Stimulated activated CD8-positive, alpha-beta memory T cell treated with anti-CD3 and anti-CD28 coated beads, Interleukin-2, amount 100 ng/mL, for 48 hours (primary cell): ENCODE measurements at places on chromosomes 5 and 9.
A peak's percentile ranks its signal among the peaks of the same experiment; 100 is the strongest.

DNA sequence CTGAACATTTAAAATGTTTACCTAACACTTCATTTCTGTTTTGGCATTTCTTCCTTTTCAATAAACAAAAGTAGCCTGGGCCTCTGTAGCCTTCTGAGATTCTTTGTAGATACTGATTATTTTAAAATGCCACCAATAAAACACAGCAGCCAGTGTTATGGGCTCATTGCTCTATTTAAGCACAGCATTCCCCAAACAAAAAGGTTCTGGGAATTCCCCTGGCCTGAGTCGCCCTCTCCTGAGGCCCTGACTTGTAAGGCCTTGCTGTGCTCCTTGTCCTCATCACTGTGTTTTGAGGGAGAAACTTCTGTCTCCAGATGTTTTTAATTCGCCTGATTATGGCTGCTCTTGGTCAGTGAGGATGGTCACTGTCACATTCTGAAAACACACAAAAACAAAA, 33.0 kb upstream of the CTXN3 start:
- DNase-seq = no peak

GRCh38 chr5:176788091-176788490, 22.3 kb upstream of the UNC5A start:
- DNase-seq = no peak

GRCh38 chr9:86287013-86287412, 4.7 kb upstream of the ISCA1 start:
- DNase-seq = no peak

DNA sequence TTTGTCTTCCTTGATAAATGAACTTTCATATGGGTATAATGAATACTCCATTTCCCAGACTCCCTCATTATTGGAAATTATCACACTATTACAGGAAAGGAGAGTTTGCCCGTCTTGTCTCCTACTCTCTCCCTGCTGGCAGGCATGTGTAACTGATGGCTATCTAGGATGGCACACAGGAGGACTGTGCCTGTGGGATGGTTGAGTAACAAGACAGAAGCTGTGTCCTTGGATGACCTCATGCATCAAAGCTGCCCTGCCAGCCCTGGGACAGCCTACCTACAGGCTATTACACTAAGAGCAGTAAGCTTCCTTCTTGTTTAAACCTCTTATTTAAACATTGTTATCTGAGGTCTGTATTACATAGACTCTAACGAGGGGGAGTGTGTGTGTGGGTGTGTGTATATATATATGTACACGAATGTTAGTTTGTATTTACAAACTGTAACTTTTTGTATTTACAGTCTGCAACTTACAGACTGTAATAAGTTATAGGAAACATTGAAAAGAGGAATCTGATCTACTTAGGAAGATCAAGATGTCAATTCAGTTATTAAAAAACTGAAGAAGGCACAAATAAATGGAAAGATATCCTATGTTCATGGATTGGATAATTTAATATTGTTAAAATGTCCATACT, 247.6 kb upstream of the ACO1 start:
- no peak for DNase-seq

- DNase-seq = no peak
These were observed 63.4 kb downstream of the ANKRD33B start for GRCh38 chr5:10627160-10627701.

GRCh38 chr5:10894445-10895054, 133.5 kb upstream of the DAP start:
- no peak for DNase-seq

GRCh38 chr5:86977190-86977589, 290.5 kb upstream of the RASA1 start:
- no peak for DNase-seq

DNA sequence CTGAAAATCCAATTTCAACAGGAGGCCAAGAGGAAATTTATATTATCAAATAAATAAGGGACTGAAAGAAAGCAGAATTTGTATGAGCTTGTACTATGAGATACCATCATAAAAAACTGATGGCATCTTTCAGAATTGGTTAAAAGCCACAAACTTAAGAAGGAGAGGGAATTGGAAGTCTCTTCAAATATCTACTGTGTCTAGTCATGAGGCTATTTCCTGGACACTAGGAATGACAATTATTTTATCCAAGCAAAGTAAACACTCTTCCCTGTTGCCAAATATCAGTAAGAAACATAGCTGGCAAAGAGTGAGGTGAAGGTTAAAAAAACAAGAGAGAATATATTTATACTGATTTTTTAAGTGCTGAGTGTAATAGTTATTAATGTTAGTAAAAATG, 101.5 kb upstream of the ARRDC3 start:
- DNase-seq = no peak

GRCh38 chr5:82425591-82425990, 147.4 kb upstream of the RPS23 start:
- DNase-seq = no peak

- DNase-seq = no peak
These were observed 76.8 kb upstream of the RANBP3L start for GRCh38 chr5:36378551-36378950.

DNA sequence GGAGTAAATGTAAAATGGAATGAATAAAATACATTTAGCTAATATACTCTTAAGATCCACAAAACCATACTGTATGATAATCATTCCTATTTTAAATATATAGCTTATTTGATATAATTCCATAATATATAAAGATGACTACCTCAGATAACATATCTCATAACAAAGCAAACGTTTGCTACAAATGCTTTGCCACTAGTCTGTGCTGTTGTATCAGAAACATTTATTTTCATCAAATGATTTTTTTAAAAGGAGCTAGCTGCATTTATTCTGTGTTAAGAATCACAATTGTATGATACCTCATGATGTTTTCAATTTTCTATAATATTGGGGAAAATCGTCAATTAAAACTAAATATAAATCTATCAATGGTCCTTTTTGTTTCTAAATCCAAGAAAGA, 567.2 kb downstream of the PTPRD start:
- no peak for DNase-seq

DNA sequence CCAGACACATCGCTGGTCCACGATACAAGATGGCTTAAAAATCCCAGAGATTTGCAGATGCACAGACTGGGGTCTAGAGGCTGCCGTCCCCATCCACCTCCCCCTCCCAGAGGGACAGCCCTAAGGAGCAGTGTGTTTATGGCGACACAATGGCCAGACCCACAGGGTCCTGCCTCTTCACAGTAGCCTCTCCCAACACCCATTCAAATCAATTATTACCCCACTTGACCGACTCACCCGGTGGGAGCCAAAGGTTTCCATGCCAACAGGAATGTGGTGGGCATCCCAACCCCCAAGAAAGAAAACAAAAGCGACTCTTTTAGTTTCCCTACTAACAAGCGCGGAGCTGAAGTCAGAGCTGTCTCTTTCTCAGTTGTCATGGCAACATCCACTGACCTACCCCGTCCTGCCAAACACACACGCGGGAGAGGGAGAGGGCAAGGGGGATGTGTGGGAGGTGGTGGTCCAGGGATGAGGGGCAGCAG, 209.0 kb downstream of the TTLL11 start:
- DNase-seq = no peak

GRCh38 chr5:1380011-1380817, 35.3 kb upstream of the CLPTM1L start:
- peak; percentile 41 for DNase-seq

GRCh38 chr9:116152390-116152789, 1.2 kb upstream of the PAPPA start:
- DNase-seq = no peak

DNA sequence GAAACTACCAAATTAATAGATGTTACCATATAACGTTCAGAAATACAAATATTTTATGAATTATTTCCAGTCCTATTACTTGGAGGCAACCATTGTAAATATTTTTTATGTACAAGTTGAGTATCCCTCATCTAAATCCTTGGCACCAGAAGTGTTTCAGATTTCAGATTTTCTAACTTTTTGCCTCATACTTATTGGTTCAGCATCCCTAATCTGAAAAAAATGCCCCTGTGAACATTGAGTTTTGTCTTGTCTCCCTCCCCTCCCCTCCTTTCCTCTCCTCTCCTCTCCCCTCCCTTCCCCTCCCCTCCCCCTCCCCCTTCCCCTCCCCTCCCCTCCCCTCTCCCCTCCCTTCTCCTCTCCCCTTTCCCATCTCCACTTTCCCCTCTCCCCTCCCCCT, 40.6 kb downstream of the UBAP1 start:
- no peak for DNase-seq

DNA sequence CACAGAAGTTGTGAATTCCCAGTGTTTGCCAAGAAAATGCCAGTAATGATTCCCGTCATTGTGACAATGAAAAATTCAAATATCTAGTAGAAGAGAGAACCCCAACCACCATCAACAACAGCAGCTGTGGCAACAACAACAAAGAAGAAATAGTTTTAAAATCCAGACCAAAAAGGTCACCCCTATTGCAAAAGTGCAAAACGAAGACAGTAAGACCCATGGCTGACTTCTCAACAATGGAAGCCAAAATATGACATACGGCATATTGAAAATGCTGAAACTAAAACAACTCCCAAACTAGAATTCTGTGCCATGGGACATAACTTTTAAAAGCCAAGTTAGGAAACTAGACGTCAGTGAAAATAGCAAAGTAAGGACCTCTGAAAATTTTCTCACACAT, 270.6 kb downstream of the IRX2 start:
- DNase-seq = no peak

- DNase-seq = no peak
These were observed 82.6 kb downstream of the DOCK2 start for GRCh38 chr5:169719360-169720314.

- DNase-seq = no peak
These were observed 1173.7 kb upstream of the SEMA6A start for GRCh38 chr5:117748336-117748735.

- no peak for DNase-seq
These were observed 38.2 kb upstream of the DMXL1 start for GRCh38 chr5:119032656-119033055.

- DNase-seq = no peak
These were observed 47.4 kb upstream of the SUSD3 start for GRCh38 chr9:93011114-93011513.

DNA sequence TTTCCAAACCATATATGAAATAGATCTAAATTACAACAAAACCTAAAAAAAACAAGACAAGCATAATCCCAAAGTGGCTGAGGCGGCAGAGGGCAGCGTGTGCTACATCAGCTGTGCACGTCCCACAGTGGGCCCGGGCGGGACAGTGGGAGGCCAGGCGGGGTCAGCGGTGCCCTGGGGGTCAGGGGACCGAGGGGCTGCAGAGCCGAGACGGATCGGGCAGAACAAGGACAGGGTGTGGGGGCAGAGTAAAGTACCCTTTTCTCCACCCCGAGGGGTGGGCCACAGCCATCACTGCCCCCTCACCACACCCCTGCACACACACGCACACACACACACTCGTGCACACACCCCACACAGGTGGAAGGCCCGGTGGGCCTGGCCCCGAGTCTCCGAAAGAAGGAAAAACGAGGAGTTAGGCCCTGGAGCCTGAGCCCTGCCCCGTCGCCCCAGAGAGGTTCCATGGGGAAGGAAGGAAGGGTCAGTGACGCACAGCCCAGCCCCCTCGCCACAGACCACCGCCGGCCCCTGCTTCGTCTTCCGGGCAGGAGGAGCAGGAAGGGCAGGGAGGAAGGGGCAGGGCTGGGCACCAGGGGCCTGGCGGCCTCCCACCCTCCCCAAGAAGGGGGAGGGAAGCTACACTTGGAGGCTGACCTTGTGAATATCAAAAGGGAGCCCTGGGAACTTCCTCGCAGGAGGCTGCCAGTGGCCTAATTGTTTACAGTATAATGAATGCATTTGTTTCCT, 49.6 kb upstream of the UBAC1 start:
- DNase-seq = no peak

DNA sequence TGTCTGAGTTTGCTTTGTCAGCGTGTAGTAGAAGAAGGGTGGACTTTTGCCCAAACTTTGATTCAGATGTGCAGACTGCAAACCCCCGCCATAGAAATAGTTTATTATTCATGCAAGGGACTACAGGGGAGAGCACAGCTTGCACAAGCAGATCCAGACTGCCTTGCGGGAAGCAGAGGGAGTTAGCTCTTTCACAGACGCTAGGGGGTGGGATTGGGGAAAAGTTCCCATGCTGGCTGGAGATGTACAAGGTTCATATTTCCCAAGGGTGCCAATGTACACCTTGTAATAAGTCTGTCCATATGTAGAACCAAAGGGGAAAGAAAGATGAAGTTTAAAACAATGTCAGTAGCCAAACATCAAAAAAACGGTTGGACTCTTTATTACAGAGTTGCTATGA, 749.7 kb upstream of the COX7C start:
- no peak for DNase-seq

DNA sequence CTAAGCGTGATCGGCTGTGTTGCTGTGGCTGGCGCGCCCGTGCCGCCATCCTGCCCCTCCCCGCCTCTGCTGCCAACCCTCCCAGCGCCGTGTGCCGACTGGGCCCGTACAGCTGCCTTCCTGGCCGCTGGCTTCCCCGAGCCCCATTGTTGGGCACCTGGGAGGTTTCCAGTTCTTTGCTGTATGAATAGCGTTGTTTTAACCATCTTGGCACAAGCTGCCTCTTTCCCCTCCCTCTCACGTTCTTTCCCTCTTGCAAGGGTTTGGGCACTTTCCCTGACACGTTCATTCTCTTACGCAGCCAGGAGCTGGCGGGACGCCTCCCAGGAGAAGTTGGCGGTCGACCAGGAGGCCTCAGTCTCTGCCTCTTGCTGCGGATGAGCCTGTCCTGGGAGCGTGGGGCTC, 43.1 kb upstream of the RXRA start:
- no peak for DNase-seq

DNA sequence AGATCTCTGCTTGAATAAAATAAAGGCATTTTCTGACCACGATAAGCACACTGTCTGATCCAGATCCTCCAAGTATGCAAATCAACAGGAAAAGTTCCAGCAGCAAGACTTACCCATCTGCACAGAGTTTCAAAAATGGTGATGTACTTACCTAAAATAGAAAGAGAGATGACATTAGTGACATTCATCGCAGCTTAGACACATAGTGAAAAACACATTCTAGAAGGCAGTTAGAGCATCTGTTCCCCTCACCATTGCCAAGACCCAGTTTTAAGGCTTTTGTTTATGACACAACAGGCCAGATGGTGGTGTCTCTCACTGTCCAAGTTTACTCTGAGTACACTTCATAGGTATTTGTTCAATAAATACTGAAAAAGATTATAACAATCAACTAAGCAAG, 207.7 kb downstream of the PDE4D start:
- DNase-seq = no peak

DNA sequence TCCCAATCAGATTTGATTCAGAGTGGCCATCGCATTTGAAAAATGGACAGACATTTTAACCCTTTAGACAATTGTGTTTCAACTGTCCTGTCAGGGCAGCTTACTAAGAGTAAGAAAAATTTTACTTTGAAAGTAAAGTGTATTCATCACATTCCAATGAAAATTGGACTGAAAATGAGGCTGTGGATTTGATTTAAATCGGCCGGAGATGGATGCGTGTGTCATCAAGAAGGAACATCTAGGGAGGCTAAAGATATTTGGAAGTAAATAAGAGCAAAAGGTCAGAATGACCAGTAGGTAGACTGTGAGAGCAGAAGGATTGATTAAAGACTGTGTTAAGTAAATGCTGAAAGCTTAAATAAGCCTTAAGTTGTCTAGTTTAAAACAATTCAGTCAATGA, 1.5 kb downstream of the ZCCHC7 start:
- DNase-seq = no peak
